Placental pericyte (primary cell): ENCODE measurements at places on chromosomes 11 and 22. TPM values are rescaled to one million over a fixed set of nuclear protein-coding genes. Genes with fewer than 3 reads are reported as not detected.

Gene P2RY6
- under 0.01 and 0.72 TPM in 2 replicates for total RNA-seq

Gene GLB1L2
- under 0.01 TPM in 1 of 2 replicates, not detected in the other for total RNA-seq

Gene MPPED2
- total RNA-seq: not detected in 2 replicates

Gene SEZ6L
- total RNA-seq: not detected in 2 replicates

Gene OR9G4
- not detected in 2 replicates for total RNA-seq

Gene OR10G6
- total RNA-seq: not detected in 2 replicates
